ENCODE measurements at places on chromosomes 4 and X.
A peak's percentile ranks its signal among the peaks of the same experiment; 100 is the strongest.

DNA sequence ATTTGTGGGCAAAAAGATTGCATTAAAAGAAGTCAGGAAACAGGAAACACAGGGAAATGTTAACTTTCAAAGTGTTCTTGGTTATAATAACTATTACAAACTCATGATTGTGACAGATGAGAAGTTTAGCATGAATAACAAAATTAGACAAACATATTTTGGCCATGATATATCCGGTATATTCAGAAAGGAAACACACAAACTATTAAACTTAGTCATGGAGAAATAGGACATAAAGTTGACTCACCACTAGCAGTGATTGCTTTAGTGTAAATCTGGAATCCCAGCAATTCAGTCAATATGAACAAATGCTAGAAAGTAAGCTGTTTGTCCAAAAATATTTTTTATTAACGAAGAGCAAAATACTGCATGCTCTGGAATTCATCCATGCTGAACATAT lies 1299.9 kb downstream of the C4orf33 start:
- no peak for DNase-seq

DNA sequence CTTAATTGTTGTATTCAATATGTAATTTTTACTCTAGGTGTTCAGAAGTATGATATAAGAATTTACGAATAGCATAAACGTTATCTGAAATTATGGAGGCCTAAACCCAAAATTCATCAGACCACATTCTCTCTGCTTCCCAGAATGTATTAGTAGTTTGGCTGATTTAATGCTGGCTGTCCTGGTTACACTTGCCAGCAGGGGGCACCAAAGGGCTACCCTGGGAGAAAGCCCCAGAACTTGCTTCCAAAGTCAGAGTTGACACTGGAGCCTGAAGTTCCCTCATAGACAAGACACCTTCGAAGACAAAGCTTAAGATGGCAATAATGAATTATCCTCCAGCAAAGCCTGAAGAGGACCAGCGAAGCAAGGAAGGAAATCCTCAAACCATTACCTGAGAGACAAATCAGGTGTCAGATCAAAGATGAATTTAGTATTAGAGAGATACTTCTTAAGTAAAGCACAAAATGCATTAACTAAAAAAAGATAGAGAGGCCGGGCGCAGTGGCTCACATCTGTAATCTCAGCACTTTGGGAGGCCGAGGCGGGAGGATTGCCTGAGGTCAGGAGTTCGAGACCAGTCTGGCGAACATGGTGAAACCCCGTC lies 11.3 kb upstream of the ANOS1 start:
- peak; percentile 19 for DNase-seq

GRCh38 chr4:118086344-118086743 lies 52.1 kb downstream of the NDST3 start:
- DNase-seq: no peak

DNA sequence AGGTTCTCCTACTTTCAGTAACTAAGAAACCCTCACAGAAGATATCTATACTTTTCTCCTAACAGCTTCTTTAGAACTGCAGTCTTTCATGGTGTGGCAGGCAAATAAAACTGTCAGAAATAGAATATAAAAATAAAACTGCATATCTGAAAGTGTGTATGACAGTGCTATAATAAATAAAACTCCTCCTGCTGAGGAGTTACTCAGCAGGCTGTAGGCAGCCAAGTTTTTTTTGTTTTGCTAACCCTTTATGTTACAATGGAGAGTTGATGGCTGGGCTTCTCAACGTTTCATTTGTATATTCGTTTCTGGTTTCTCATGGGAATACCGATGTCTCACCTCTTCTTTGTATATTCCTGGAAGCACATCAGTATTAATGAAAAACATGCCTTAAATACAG lies 18.2 kb upstream of the UGT2B10 start:
- DNase-seq: no peak

DNA sequence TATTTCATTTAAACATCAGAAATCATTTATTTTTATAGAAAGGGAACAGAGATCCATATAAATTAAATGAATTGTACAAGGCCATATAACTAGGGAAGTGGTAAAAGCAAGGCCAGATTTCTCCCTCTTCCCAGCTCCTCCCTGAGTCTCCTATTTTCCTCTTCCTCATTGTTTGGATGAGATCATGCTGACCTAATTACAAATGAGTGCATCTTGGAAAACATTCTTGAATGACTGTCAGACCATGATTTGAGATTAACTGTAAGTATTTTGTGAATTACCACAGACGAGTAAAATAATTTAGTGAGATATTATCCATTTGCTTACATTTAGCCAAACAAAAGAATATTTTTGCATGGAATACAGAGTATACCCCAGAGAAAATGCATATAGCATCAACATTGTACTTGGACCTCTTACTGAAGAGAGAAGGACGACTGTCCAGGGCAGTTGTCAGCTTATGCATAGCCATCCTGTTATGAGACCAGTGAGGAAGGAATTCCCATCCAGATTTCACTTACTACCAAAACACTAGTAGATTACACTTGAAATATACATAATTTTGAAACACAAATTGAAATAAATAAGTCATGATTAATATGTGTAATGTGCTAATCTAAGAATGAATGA lies 47.3 kb downstream of the SLAIN2 start:
- no peak for DNase-seq

DNA sequence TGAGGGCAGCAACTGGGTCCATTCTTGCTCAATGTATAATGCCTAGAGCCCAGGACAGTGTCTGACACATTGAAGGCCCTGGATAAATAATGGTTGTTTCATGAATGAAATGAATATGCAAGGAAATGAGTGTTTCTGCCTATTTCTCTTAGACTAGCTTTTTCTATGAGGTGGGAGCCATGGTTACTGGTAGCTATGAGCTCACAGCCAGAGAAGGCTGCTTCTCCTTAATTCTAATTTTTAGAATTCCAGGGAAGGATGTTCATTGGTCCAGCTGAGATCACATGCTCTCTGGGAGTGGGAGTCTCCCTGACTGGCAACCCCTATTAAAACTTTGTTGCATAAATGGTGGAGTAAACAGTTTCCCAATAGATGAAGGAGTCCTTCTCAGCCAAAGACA lies 9.7 kb upstream of the DCUN1D4 start:
- no peak for DNase-seq

- DNase-seq: no peak
Measured at GRCh38 chr4:124321364-124321763, 391.2 kb downstream of the ANKRD50 start.

- DNase-seq: no peak
Measured at GRCh38 chrX:56130031-56130430, 102.1 kb upstream of the KLF8 start.

DNA sequence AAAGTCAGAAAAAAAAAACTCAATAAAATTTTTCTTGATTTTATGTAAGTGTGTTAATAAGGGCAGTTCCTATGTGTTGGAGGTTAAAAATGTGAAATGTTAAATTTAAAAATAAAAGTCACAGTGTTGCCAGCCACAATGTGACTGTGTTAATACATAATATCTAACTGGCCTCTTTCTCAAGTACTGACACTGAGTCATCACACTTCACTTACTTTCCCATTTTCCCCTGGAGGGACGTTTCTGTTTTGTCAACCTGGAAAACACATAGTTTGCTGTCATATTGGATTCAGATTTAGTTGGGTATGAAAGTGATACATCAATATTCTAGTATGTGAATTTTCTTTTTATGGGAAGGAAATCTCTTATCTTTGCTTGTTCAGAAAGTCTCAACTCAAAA lies 46.4 kb downstream of the ARHGEF38 start:
- DNase-seq: no peak

DNA sequence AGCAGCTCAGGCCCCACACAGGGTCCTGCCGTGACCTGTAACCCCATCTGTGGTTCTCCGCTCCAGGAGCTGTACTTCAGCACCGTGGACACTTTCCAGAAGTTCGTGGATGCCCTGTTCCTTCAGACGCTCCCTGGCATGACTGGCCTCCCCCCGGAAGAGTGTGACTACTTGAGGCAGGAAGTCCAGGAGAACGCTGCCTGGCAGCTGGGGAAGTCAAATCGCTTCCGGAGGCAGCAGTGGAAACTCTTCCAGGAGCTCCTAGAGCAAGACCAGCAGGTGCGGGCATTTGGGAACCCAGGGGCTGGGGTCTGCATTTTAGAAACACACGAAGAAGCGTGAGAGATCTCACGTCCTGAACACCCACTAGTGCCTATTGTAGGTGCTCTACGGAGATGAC lies 72.5 kb downstream of the EVC start:
- DNase-seq: no peak

GRCh38 chr4:53321151-53321983 lies 44.5 kb downstream of the SCFD2 start:
- no peak for DNase-seq

DNA sequence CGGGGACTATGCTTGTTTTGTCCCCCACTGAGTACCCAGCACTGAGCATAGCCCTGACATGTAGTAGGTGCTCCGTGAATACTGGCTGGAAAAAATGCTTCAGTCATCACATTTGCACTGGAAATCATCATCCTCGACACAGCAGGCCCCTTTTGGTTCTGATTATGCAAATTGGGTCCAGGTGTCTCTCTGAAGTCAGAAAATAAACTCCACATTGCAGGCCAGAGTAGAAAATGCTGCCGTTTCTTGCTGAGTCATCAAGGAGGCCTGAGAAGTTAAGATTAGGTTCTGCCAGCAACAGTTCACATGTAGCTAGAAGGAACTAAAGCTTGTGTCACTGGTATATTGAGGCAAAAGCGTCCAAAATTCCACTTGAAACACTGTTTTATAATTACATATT lies 15.0 kb upstream of the STK32B start:
- DNase-seq: no peak

- no peak for DNase-seq
Measured at GRCh38 chr4:6172927-6173200, 27.5 kb downstream of the JAKMIP1 start.

- DNase-seq: no peak
Measured at GRCh38 chr4:183659872-183660242, 764 bp downstream of the TRAPPC11 start.

GRCh38 chr4:100588076-100588475 lies 70.3 kb upstream of the EMCN start:
- DNase-seq: no peak

DNA sequence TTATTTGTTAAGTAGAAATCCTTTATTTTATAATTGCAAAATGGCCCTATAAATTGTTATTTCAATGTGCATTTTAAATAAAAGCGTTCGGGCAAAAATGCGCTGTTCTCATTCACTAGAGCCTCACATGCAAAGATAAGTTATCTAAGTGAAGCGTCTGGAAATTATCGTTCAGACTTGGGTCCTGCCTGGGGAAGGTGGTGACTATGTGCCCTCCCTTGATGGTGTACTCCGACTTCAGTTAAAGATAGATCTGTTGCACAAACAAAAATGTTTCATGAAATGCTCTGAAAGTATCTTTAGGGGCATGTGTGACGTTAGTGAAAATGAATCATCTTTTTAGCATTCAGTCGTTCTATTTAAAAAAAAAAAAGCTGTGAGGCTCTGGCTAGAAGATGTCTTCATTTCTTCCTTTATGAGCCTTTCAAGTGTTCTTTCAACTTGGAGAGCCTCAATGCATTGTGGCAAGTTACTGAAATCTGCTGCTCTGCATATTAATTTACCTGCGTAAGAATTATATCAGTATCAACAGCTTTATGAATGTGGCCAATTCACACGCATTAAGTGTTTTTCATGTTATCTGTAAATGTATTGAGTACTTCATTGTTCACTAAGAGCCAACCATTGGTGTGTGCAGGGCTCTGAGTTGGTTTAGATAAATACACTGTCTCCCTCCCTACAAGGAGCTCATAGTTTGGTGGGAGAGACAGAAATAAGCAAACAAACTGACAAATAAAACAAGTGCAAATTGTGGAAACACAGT lies 83.0 kb downstream of the AFF1 start:
- no peak for DNase-seq

GRCh38 chr4:140277576-140277975 lies 95.9 kb upstream of the SCOC start:
- no peak for DNase-seq

GRCh38 chrX:118655561-118656246 lies 71.7 kb upstream of the IL13RA1 start:
- no peak for DNase-seq

- no peak for DNase-seq
Measured at GRCh38 chrX:633985-634958, 3.7 kb downstream of the SHOX start.

GRCh38 chrX:151981129-151981528 lies 6.7 kb upstream of the GABRE start:
- DNase-seq: no peak

GRCh38 chrX:93673869-93674271 lies at the start of gene FAM133A:
Gene FAM133A, plus strand, starts transcription at chrX:93674206. Its CDS starts 35,214 bp downstream, at chrX:93709420.
- no peak for DNase-seq

DNA sequence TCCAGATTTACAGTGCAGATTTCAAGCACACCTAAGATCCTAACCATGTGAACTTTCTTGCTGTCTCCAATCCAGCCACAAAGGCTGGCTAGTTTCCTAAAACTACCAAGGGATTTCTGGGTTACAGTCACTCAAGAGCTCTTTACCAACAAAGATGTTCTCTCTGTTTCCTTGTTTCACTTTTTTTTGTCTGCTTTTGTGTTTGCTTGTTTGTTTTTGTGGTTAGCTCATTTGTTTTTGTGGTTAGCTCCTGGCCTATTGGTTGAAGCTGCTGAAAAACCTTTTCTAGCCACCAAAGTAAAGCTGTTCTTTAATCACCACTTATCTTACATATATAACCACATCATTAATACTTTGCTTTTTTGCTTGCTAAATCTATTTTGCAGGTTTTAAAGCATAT lies 642.5 kb upstream of the GALNTL6 start:
- no peak for DNase-seq

GRCh38 chr4:106618956-106619355 lies 250.4 kb upstream of the GIMD1 start:
- DNase-seq: no peak

GRCh38 chrX:5306654-5307121 lies 922.0 kb downstream of the NLGN4X start:
- no peak for DNase-seq

DNA sequence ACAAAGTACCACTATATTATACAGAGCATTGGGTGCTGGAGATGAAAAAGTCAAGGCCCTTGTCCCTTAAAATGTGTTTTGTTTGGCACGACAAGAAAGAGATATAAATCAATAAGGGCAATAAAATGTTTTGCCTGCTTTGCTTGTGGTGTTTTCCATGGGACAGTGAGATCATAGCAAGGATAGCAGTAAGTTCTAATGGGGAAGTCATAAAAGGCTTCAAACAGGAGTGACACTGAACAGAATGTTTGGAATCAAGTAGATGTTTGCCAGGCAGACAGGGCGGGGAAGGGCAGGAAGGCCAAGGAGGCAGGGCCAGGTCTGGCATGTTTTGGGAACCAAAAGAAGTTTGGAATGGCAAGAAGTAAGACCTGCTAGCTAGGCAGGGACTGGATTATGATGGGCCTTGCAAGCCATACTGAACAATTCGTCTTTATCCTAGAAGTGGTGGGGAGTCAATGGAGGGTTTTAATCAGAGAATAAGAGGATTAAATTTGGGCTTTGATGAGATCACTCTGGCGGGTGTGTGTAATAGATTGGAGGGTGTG lies 16.4 kb downstream of the FGF2 start:
- no peak for DNase-seq

DNA sequence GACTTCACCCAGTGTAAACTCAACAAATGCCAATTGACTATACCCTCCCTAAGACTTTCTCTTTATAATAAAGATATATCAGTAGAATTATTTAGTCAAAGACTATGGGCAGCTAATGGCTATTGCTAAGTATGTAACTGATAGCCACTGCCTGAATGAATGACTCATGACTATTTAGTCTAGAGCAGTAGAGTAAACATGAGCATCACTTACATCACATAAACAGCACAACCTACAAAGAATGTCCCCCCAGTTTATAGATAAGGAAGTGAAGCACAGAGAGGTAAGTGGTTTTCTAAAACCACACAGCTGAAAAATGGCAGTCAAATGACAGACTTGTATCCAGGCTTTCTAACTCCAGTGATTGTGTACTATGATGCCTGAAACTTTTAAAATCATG lies 507.0 kb downstream of the PPARGC1A start:
- no peak for DNase-seq
